ENCODE measurements at places on chromosomes 2 and 18. TPM values are rescaled to one million over a fixed set of nuclear protein-coding genes. Genes with fewer than 3 reads are reported as not detected.

DNA sequence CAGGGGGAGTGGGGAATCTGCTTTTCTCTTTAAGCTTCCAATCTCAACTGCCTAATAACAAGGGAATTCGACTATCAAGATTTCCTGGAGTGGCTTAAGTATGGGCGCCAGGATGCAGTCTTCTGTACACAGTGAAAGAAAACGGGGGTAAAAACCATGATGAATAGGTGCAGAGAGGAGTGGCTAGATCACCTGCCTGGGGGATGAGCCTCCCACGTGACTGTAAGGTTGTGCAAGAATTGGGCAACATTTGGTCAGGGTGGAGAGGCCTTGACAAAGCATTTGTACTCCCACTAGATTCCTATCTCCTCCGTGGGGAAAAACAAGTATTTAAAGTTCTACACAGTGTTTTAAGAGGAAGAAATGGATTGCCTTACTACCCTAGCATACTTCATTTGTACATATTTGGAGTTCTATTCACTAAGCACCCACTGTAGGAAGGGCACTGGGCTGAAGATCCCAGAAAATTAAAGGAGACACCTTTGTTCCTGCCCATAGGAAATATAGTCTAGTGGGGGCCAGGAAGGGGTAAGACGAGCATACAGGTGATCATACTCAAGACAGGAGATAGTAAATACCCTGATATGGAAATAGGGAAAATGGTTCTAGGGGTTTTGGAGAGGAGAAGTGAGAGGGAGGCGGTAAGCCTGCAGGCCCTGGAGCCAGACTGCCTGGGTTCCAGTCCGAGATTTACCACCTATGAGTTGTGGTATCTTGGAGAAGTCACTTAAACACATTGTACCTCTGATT lies 29.2 kb downstream of the EPAS1 start:
- no peak for DNase-seq

- no peak for DNase-seq
These were observed 251.8 kb downstream of the AGAP1 start for GRCh38 chr2:235745597-235745996.

DNA sequence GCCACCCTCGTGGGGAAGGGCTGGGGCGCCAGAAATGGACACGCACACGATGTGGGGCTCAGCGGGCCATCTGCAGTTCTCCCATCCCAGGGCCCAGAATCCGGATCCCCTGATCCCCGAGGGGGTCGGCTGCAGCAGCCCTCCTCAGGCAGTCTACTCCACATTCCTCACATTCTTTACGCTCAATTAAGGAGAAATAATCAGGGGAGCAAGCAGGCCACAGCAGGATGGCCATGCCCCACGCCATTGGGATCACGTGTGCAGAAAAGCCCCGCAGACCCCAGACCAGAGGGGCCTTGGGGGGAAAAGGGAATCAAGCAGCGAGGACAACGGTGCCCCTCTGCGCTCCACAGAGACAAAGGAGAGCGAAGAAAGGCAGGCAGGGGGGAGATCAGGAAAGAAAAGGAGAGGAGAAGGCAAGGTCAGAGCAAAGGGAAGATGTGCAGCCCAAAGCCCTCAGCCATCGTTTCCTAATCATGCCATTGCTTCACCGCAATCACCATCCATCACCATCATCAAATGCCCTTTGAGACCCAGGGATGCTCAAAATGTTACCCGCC lies 17.5 kb upstream of the PKDCC start:
- no peak for DNase-seq

GRCh38 chr2:27754831-27755230 lies 16.7 kb upstream of the MRPL33 start:
- DNase-seq = no peak

DNA sequence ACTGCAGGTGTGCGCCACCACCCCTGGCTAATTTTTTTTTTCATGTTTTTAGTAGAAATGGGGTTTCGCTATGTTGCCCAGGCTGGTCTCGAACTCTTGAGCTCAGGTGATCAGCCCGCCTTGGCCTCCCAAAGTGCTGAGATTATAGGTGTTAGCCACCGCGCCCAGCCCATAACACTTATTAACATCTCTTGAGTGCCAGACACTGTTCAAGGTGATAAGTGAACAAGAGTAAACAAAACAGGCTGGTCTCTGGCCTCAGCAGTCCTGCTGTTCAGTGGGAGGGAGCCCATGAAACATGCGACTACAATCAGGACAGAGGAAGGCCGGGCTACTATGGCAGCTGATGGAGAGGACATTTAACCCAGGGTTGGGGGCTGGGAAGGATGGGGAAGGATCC lies 42.3 kb downstream of the KCTD1 start:
- DNase-seq = no peak

The CREG2 gene
- polyA plus RNA-seq = 3.2 TPM

DNA sequence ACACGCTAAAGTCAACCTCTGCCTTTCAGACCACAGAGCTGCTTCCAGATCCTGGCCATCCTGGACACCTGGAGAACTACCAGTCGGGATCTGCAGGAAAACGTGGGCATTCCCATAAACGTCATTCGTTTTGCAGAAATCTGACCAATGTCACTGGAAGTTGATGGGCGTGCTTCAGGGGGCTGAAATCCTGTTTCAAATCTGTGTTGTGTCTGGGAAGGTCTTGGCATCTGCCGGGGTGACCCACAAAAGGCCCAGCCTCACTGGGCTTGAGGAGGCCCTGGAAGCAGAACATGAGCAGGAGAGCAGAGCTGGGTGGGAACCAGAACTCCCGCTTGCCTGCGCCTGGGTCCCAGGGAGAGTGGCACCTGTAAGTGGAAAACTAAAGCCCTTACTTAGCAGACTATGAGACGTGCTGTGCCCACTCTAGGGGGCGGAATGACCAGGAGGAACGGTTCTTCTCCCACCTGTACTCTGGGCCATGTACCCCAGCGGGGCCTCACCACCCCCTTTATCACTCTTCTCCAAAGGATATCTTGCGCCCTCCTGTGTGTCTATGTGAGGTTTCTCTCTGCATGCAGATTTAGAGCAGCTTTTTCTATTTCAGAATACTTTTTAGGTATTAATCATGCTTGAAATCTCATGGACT lies 200.9 kb downstream of the FAM210A start:
- DNase-seq = no peak

DNA sequence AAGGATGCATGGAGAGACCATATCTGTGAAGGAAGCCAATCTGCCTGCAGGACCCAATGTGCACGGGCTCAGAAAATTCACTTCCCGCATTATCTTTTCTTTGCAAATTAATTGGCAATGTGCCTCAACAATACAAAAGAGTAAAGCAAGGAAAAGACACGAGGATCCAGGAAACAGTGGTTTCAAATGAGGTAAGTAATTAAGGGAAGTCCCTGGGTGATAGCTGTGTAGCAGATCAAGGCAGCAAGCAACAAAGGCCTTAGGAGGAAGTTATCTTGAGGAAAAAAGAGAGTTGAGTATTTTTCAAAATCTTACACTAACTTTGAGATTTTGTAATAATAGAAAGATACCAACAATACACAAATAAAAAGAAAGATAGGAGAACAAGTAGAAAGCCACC lies 44.3 kb upstream of the TGIF1 start:
- DNase-seq = no peak

The CCL20 gene
- 0.87 TPM for polyA plus RNA-seq

- DNase-seq = no peak
These were observed 174.7 kb upstream of the SIX3 start for GRCh38 chr2:44766777-44767176.

DNA sequence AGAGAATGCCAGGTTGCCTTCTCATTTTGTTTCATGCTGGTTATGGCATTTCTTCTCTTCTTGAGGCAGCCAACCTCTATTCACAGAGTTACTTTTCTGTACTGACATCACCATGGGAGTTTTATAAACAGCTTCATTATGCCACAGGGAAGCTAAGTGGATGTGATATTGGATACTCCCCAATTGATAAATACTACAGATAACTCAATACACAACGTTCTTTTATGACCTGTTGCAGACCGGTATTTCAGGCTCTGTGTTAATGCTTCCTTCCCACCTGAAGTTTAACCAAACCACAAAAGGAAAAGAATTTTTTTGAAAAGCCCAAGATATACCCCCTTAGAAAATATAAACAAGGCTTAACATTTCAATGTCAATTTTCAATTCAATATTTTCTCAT lies 258.3 kb upstream of the SOX11 start:
- no peak for DNase-seq

GRCh38 chr2:207416111-207416510 lies 113.7 kb upstream of the CREB1 start:
- DNase-seq = no peak

GRCh38 chr2:28152585-28153280 lies 239.9 kb upstream of the FOSL2 start:
- DNase-seq = peak; percentile 51

DNA sequence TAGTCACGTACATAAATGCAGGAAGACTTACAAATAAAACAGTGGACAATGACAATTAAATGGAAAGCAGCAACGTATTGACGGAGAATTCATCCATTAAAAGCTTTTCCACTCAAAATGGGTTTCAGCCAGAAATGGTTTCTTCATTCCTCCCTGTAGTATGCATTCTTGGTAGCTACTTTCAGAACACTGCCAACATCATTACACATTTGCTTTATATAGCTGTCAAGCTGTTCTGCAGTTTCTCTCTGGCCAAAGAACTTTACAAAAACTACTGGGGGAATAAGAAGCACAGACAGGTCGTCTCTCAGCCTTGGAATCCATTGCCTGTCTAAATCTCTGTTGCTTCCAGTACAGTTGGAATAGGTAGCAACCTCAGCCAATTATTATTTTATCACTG lies 84.1 kb upstream of the NCKAP5 start:
- DNase-seq = peak; percentile 85

DNA sequence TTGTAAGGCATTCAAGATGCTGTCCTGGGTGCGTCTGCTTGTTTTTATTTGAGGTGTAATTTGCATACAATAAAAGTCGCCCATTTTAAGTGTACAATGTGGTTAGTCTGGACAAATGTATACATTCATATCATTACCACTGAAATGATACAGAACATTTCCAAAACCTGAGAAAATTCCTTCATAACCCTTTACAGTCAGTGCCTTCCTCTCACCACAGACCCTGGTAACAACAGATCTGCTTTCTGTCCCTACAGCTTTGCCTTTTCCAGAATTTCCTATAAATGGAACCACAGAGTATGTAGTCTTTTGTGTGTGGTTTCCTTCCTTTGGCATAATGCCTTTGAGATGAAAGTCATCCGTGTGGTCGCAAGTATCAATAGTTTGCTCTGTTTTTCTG lies 45.8 kb upstream of the NFU1 start:
- no peak for DNase-seq

- DNase-seq = no peak
These were observed 37.4 kb downstream of the LYPD6B start for GRCh38 chr2:149075853-149076252.

GRCh38 chr18:25052511-25052921 lies 299.4 kb downstream of the ZNF521 start:
- DNase-seq = no peak

The LAMA1 gene
- polyA plus RNA-seq = 3.2 TPM

The SLC11A1 gene
- 0.76 TPM for polyA plus RNA-seq

DNA sequence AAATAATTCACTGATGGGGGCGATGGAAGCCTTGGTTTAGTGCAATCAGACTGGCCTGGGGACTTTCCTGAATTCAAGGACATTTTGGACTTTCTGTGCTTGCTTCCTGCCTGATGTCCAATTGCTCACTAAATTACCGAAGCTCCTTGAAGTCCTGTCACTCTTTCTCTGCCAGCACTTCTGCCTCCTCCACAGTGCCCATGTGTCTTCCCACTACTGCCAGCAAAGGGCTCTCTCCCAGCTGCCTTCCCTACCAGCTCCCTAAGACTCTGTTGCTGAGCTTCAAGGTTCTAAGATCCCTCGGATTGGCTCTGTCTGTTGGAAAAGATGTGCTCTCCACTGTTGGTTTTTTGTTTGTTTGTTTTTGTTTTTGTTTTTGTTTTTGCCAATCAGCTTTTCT lies 158.1 kb downstream of the MTCL1 start:
- DNase-seq = no peak

DNA sequence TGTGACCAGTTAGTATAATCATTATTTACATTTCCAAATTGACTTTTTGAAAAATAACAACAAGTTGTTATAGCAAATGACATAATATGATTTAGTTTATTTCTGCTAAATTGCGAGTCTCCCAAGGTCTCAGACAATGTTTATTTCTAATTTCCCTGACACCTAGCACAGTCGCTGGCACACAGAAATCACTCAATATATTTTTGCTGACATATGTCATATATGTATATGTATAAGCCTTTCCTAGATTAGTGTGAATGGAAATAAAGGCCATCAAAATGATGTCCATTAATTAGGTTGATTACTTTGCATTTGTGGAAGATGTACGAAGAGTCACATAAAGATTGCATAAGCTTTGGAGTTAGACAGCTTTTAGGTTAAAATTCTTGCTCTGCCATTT lies 136.7 kb upstream of the CDH2 start:
- DNase-seq = no peak

DNA sequence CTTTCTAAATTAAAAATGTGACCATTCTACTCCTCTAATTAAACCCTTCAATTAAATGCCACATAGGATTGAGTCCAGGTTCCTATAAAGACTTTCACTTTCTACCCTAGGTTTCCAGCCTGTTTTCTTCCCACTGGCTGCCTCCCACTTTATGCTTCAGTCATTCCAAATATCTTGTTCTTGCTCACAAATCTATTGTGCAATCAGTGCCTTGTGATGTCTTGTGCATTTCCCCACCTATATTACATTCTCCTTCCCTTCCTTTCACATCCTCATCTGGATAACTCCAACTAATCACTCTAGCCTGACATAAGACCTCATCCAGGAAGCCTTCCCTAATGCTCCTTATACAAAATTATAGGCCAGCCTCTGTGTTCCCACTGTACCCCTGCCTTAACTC lies 281.7 kb upstream of the LRATD1 start:
- DNase-seq = no peak

The POTEF gene
- polyA plus RNA-seq = not detected

DNA sequence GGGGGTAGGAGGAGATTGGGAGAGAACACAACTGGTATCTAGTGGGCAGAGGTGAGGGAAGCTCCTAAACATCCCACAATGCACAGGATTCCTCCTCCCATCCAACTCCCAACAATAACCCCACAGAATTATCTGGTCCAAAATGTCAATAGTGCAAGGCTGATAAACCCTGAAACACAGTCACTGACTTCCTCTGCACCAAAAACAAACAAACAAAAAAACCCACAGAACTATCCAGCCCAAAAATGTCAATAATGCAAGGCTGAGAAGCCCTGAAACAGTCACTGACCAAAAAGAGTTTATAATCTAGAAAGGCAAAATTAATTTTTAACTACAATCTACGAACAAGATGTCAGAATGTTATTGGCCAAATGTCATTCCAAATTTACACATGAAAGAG lies 9.8 kb downstream of the TMX3 start:
- DNase-seq = no peak

The MGAT5 gene
- 23.4 TPM for polyA plus RNA-seq

Measured in muscle of back (tissue), 13 donors.